ENCODE measurements at places on chromosomes 2 and 18.

DNA sequence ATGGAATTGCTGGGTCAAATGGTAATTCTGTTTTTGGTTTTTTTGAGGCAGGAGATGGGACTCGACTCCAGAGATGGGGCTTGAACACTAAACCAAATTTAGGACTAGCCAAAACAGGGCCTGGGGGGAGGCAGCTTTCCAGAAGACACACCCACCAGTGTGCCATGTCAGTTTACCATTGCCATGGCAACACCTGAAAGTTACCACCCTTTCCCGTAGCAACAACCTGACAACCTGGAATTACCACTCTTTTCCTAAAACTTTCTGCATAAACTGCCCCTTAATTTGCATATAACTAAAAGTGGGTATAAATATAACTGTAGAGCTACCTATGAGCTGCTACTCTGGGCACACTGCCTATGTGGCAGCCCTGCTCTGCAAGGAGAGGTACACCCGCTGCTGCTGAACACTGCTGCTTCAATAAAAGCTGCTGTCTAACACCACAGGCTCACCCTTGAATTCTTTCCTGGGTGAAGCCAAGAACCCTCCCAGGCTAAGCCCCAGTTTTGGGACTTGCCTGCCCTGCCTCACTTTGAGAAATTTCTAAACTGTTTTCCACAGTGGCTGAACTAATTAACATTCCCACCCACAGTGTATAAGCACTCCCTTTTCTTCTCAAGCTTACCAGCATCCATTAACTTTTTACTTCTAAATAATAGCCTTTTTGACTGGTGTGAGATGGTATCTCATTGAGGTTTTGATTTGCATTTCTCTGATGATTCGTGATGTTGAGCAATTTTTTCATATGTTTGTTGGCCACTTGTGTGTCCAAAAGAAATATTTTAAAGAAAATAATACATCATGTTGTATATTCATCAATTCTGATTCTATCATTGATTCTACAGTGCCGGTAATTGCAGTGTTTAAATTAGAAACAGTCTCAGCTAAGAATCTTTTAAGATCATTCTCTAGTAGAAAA, 10.6 kb downstream of the CDK15 start:
- no peak for DNase-seq

DNA sequence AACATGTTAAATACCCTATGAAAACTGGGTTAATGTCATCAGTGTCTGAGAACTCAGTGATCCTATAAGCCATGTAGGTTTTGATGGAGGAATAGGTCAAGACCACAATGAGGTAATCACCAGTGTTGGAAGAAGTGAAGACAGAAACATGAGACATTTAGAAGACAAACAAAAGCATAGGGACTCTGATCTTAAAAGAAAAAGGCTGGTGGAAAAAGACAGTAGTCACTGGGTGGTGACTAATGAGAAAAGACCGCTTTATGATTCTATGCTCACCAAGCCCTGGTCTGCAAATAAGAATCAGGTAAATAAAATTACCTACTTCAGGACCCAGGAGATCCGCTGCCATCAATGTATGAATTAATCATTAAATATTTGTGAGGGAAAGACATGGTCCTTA, 271.9 kb downstream of the GPD2 start:
- DNase-seq, result no peak

- no peak for DNase-seq
These were observed 28.0 kb upstream of the PPP1R1C start for GRCh38 chr2:181957668-181958067.

DNA sequence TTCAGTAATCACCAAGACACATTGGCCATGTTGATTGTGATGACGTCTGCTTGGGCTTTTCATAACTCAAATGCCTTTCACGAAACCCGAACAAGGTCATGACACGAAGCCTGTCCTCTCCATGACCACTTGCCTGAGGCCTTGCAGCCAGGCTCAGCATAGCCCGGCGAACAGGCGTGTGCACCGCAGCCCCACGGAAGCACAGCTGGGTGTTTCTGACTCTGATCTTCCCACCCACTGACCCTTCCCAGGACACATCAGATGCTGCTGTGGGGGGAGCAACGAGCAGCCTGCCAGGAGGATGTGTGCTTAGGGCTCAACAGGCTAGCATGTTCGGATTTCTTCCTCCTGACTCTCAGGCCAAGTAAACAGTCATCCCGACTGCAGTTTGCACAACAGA, 369.4 kb upstream of the SALL3 start:
- no peak for DNase-seq

DNA sequence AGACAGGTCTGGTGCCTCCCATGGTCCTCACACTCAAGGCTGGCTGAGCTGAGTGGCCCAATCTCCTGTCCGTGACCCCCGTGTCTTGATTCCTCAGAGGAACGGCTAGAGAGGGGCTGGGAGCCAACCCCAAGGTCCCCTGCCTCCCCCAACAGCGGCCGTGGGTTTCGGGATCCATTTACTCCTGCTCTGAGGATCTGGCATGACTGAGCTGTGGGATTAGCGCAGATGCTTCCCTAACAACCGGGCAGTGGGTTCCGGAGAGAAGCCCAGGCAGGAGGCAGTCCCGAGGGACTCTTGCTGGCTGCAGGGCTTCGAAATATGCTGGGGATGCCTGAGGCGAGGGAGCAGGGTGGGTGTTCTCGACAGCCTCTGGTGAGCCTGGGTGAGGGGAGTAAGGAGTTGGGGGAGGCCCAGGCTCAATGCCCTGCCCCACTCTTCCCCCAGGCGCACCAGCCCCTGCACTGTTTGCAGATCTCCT, 18.9 kb downstream of the GPR35 start:
- DNase-seq, result no peak

All from NCI-H446 treated with DMSO at 0.1 percent for 48 hours (cell line).